Stimulated activated CD4-positive, alpha-beta T cell treated with anti-CD3 and anti-CD28 coated beads, TNF-alpha, amount 100 ng/mL, for 4 hours (primary cell): ENCODE measurements at places on chromosomes 7 and 10.

- DNase-seq: no peak
These were observed 386.2 kb downstream of the KCNMA1 start for GRCh38 chr10:77251297-77252013.

GRCh38 chr7:25389489-25390106 is 161.3 kb upstream of the NPVF start:
- no peak for DNase-seq

GRCh38 chr10:51640120-51640819 is 59.1 kb downstream of the CSTF2T start:
- no peak for DNase-seq

DNA sequence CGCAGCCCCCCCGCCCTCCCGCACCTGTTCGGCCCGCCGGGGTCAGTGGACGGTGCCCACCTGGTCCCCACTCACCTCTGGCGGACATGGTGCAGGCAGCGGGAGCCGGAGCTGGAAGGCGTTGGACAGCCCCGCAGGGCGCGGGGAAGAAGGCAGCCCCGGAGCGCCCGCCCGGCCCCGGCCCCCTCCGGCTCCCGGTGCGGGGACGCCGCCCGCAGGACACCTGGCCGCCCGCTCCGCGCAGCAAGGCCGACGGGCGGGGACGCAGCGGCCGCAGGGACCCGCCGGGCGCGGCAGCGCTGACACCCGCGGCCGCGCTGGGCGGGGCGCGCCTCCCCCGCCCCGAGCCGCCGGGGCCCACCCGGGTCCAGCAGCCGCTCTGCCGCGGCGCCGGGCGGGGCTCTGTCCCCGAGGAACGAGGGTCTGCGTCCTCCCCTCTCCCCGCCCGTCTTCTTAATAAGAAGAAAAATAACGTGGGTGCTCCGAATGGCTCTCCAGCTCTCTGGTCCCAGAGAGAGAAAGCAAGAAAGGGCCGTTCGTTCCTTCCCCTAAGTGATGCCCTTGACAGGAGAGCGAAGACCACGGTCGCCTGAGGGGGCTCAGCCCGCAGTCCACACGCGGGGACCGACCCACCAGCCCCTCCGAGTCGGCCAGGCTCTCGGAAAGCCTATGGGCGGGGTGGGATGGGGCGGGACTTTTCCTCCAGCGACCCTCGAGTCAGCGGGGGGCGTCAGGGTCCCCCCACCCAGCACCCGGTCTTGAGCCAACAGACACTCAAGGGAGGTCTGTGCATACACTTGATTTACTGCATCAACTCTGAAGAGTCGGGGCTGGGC is 53.4 kb upstream of the FHIP2A start:
- DNase-seq: no peak

- no peak for DNase-seq
These were observed 14.8 kb downstream of the PDAP1 start for GRCh38 chr7:99393355-99394187.

- DNase-seq: no peak
These were observed 219.3 kb upstream of the MKLN1 start for GRCh38 chr7:131108212-131108940.

DNA sequence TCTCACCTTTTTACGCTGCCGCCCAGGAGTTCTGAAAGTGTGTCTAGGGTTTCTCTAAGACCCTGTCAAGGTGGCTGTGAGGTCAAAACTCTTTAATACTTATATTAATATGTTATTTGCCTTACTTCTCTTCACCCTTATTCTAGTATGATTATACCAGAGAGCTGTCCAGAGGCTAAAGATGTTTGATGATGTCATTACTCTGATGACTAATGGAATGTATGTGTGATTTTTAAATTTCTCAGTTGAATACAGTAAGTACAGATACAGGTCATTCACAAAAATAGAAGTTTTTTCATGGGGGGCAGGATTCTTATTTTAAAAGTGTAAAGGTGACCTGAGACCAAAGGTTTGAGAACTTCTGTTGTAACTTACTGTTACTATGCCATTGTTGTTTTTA is 150.6 kb upstream of the FOXP2 start:
- DNase-seq: no peak

GRCh38 chr7:17732083-17732482 is 208.2 kb downstream of the SNX13 start:
- DNase-seq: no peak

DNA sequence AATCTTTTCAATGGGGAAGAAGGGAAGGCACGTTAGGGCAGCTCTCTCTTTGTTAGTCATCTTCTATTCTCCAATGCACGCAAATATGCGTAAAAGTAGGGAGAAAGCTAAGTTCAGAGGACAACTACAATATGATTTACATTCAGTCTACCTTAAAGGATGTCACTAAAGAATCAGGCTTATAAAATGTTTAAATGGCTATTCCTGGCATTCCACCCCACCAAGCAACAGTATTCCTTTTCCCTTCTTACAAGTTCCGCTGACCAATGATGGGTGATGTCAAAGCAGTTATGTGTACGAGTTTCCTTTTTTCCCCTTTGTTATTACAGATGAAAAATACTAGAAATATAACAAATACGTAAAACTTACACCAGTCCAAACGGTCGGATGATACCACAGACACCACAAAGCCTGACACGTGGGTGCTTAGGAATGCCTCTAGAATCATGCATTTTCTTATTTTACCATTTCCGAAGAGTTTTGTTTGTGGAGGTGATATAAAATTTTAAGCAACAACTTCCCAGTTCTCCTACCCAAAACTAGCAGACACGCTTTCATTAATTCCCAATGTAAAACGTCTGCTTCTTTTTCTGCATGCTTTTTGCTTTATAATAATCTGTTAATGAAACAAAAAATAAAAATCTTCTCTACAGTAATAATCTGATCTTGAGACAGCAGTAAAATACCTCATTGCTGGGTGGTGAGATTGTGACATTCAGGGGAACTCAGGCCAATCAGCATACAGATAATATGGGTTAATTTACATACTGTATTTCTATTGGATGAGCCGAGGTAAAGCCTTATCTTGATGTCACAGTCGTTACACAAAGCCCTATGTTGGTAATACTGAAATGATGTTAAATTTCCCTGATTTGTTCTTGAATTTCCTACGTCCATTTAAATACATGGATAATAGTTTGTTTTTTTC is 708 bp upstream of the GPR85 start:
- DNase-seq: no peak

- no peak for DNase-seq
These were observed 404.5 kb downstream of the ADRA2A start for GRCh38 chr10:111481261-111481826.

DNA sequence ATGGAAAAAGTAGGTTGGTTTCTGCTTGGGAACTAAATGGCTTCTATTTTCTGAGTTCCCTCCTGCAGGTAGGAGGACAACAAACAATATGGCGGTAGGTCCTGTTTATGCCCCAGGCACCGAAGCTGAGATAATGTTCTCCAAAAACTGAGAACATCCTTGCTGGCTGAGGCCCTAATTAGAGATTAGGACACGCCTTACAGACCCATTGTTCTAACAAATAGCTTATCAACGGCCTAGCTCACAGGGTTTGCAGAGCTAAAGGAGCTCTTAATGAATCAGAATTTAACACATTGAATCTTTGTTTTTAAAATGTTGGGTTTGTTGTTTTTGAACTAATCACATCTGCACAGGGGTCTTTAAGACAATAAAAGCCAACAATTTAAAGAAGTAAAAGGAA is 37.0 kb downstream of the HTR5A start:
- no peak for DNase-seq

GRCh38 chr7:42834676-42835075 is 77.2 kb downstream of the C7orf25 start:
- no peak for DNase-seq

- no peak for DNase-seq
These were observed 45.5 kb upstream of the ZNF722 start for GRCh38 chr7:63953181-63953580.

DNA sequence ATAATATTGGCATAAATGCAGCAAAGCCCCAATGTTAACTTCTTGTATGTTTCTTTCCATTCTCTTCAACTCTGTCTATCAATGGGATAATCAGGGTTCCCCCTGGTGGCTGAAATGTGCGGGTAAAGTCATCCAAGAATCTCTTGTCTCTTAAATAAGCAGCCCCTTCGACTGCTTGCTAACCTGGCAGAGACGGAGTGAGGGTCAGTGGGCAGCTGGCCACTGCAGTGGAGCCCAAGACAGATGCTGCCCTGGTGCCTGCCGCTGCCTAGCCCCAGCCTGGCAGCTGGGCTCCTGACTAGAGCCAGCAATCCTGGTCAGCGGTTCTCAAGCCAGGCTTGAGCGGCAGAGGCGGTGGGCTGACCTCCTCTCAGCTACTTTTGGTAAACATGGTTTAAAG is 248.9 kb downstream of the COBL start:
- DNase-seq: no peak

DNA sequence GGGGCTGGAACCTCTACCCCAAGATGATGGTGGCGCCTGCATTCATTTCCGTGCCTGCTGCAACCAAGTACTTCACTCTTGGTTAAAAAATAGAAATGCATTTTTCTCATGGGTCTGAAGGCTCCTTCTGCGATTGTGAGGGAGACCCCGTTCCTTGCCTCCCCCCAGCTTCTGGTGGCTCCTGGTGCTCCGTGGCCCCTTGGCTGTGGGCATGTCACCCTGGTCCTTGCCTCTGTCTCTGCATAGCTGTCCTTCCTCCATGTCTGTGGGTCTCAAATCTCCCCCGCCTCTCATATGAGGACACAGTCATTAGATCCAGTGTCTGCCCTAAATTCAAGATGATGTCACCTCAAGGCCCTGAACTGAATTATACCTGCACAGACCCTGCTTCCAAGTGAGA is 317.9 kb downstream of the TCERG1L start:
- DNase-seq: no peak

- no peak for DNase-seq
These were observed 6.9 kb downstream of the TMEM60 start for GRCh38 chr7:77791336-77791735.

GRCh38 chr10:131772441-131772840 is 128.4 kb upstream of the PPP2R2D start:
- DNase-seq: no peak

DNA sequence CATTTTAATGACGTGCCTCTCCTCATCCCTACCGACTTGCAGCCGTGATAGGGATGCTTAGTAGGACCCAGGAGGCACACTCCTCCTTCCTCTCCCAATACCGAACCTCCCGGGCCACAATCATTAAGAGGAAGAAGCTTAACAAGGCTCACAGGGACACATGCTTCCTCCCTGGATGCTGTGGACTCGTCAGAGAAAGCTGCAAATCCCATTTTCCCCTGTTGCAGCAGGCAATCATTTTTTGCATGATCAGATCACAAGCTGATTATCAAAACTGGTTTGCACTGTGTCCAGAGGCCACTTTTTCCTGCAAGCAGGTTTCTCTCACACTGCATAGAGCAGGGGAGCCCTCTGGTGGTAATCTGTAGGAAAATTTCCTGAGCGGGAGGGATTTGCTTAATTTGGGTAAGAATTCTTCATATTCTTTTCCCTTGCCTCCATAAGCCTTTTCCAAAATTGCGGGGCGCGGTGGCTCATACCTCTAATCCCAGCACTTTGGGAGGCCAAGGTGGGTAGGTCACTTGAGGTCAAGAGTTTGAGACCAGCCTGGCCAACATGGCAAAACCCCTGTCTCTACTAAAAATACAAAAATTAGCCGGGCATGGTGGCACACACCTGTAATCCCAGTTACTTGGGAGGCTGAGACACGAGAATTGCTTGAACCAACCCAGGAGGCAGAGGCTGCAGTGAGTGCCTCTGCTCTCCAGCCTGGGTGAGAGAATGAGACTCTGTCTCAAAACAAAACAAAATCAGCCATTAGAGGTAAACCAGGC is 16.1 kb upstream of the LAMB4 start:
- no peak for DNase-seq

DNA sequence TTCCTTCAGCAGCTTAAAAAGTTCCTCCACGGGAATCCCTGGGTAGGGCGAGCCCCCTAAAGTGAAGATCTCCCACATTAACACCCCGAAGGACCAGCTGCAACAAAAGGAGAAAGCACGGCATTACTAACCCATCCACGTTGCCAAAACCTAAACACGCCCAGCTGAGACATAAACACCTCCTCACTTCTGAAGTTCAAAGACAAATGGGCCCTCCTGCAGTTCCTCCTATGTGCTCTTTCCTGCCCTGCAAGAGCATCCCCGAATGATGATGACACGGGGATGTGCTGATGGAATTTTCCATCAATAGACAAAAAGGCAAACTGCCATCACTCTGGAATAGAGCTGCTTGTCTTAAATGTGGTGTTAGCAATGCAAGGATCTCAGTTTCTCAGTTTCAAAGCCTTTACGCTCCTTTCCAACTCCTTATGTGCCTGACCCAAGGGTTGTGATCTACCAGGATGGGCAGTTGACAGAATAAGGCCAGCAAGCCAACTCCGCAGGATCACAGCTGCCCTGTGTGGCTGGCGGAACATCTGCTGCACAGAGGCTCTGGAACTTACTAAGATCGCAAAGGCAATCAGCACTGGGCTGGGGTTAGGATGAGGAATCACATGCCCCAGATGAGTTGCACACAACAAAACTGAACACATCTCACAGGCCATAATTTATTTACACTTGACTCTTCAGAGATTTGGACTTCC is 112.7 kb downstream of the FGFR2 start:
- DNase-seq: no peak

DNA sequence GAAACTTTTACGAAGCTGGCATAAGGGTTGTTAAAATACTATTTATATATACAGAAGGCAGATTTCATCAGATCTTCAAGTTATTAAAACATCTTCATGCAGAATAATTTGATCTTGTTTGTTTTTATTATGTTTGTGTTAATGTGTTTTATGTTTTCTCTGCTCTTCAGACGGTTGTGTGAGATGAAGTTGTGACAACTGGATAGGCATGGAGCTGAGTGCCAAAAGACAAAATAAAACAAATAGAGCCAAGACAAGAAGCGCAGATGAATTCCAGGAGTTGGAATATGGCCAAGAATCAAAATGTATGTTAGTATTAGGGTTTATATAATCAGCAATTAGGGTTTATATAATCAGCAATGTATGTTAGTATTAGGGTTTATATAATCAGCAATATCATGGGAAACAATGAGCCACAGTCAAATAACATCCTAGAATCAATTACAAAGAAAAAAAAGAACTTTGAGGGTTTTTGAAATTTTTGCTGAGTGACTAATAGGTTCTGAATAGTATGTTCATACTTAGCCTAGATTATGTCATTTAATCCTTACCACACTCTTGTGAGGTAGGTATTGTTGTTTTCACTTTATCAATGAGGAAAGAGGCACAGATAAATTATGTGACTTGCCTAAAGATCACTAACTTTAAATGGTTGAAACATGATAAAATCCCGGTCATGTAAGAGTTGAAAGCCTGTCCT is 488.0 kb upstream of the STEAP1 start:
- no peak for DNase-seq

GRCh38 chr7:50387351-50387750 is 62.8 kb downstream of the FIGNL1 start:
- DNase-seq: no peak

GRCh38 chr10:23280419-23281043 is 64.1 kb downstream of the C10orf67 start:
- no peak for DNase-seq

DNA sequence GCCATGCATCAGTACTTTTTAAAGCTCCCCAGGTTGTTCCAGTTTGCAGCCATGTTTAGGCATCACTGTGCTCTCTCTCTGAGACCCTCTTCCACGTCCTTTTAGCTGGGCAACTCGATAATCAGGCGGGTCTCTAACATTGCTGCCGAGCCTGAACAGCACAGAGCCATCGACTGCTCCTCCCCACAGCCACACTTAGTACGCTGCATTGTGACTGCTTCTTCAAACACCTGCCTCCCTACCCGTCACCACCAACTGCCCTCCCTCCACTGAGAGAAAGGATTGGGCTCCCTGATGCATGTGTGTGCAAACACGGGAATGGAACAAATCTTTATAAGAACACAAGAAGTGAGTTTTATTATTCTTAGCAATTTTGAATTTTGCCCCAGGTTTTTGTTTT is 11.4 kb upstream of the TACR2 start:
- no peak for DNase-seq

GRCh38 chr7:1225441-1226185 is 7.1 kb upstream of the UNCX start:
- no peak for DNase-seq
